ENCODE measurements at places on chromosomes 1 and 21. TPM values are rescaled to one million over a fixed set of nuclear protein-coding genes. Genes with fewer than 3 reads are reported as not detected.

GRCh38 chr1:160284782-160285344 lies at the start of gene PEX19:
Gene PEX19 (minus strand): TSS chr1:160285133. CDS start chr1:160285124, 9 bp downstream.
- peak; percentile 96 for DNase-seq
- H3K4me3 ChIP-seq = peak within 1 kb of the TSS; percentile 90
- no peaks in the 10 kb centered on the region for H3K27me3 ChIP-seq
- H3K27ac ChIP-seq = peak within 1 kb of the TSS; percentile 80

GRCh38 chr21:32328595-32328994 lies 29.9 kb downstream of the MRAP start:
- peaks cover 71% of the 10 kb centered on the region for H3K36me3 ChIP-seq
- no peaks in the 10 kb centered on the region for H3K4me1 ChIP-seq
- H3K27ac ChIP-seq = no peak overlapping the region
- no peak overlapping the region for H3K4me3 ChIP-seq
- H3K27me3 ChIP-seq = no peaks in the 10 kb centered on the region

DNA sequence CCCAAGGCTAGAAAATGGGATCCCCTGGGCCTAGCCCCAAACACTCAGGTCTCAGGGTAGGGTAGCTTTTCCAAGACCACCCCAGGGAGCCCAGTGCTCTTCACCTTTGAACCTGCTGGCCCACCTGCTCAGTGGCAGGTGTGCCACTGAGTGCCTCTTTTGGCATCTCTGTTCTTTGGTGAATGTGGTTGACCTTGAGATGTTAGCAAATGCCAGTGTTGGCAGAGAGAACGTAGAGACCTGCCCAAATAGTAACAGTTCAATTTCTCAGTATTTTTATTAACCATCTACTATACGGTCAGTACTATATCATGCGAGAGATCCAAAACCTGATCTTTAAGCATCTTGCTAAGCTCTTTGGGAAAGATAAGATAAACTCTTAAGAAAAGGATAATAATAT lies 128.2 kb downstream of the PEX14 start:
- H3K27ac ChIP-seq = no peak overlapping the region
- no peak overlapping the region for H3K4me3 ChIP-seq
- no peaks in the 10 kb centered on the region for H3K4me1 ChIP-seq
- H3K36me3 ChIP-seq = peaks cover 5% of the 10 kb centered on the region

DNA sequence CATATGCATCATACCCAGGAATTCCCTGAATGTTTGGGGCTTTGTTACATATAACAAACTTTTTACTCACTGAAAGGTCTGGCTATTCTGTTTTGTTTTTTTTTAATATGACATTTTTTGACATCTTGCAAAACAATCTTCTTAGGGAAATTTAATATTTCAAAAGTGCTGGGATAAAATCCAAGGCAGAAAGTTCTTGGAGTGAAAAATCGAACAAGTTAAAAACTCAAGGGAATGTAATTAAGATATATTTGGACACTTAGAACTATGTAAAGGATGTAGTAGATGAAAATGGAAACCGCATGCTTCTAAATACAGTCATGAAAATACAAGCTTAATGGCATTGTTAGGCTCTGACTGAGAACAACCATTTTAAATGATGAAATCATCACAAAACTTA lies 8.6 kb downstream of the CHODL start:
- no peak overlapping the region for H3K27ac ChIP-seq
- no peak for DNase-seq
- no peaks in the 10 kb centered on the region for H3K36me3 ChIP-seq
- H3K4me1 ChIP-seq = no peaks in the 10 kb centered on the region
- no peaks in the 10 kb centered on the region for H3K27me3 ChIP-seq

PLA2G2D gene
- not detected for total RNA-seq

GRCh38 chr1:101379950-101380349 lies 143.1 kb downstream of the S1PR1 start:
- H3K27me3 ChIP-seq = no peaks in the 10 kb centered on the region
- H3K27ac ChIP-seq = peak overlapping the region; percentile 27
- H3K4me3 ChIP-seq = no peak overlapping the region
- DNase-seq = no peak

COL16A1 gene
- 15.7 TPM for total RNA-seq

DNA sequence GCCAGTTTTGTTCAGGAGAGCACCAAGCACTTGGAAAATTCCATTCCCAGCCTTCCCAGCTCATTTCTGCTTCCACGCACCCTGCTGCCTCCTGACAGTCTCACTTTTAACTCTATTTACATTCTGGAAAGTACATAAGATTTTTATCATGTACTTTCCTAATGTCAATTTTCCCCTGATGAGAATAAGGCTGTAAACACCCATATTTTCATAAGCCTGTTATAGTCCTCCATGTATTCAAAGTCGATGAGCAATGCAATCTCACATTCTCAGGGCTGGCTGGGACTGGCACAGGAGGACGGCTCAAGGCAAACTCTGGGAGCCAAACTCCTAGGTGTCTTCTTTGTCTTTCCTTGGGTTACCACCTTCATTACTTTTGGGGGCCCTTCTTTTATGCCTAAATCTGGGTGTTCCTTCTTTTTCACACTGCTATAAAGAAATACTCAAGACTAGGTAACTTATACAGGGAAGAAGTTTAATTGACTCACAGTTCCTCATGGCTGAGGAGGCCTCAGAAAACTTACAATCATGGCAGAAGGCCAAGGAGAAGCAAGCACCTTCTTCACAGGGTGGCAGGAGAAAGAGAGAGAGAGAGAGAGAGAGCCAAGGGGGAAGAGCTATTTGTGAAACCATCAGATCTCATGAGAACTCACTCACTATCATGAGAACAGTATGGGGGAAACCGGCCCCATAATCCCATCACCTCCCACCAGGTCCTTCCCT lies 94.6 kb downstream of the IGSF21 start:
- DNase-seq = no peak
- peaks cover 41% of the 10 kb centered on the region for H3K4me1 ChIP-seq
- no peaks in the 10 kb centered on the region for H3K27me3 ChIP-seq
- no peak overlapping the region for H3K4me3 ChIP-seq
- H3K36me3 ChIP-seq = no peaks in the 10 kb centered on the region
- H3K27ac ChIP-seq = no peak overlapping the region

GRCh38 chr1:158809862-158810261 lies 21.3 kb upstream of the MNDA start:
- no peak overlapping the region for H3K27ac ChIP-seq
- H3K4me1 ChIP-seq = no peaks in the 10 kb centered on the region
- no peak overlapping the region for H3K4me3 ChIP-seq
- DNase-seq = no peak
- H3K36me3 ChIP-seq = no peaks in the 10 kb centered on the region
- no peaks in the 10 kb centered on the region for H3K27me3 ChIP-seq

DNA sequence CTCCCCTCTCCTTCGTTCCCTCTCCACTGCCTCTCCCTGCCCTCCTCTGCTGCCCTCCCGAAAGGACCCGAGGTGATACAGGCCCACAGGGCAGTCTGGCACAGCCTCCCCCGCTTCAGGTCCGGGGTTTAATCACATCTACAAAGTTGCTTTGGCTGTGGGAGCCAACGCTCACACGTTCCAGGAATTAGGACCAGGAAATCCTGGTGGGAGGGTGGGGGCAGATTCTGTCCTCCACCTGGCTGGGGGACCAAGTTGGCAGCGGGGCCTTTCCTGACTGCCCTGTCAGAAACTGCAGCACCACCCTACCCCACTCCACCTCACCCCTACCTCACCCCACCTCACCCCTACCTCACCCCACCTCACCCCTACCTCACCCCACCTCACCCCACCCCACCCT lies 95.1 kb downstream of the WDR4 start:
- no peak for DNase-seq
- H3K4me1 ChIP-seq = peaks cover 34% of the 10 kb centered on the region
- no peak overlapping the region for H3K27ac ChIP-seq

- no peaks in the 10 kb centered on the region for H3K27me3 ChIP-seq
- H3K27ac ChIP-seq = no peak overlapping the region
- DNase-seq = no peak
- no peaks in the 10 kb centered on the region for H3K36me3 ChIP-seq
These were observed 50.8 kb upstream of the TNFSF18 start for GRCh38 chr1:173101589-173101988.

PARP1 gene
- 877 TPM for total RNA-seq

GRCh38 chr1:245952383-245953026 lies 554.6 kb downstream of the SMYD3 start:
- no peak overlapping the region for H3K27ac ChIP-seq
- DNase-seq = no peak
- H3K36me3 ChIP-seq = no peaks in the 10 kb centered on the region
- H3K27me3 ChIP-seq = no peaks in the 10 kb centered on the region

- no peak overlapping the region for H3K27ac ChIP-seq
These were observed 36.1 kb downstream of the B3GALT5 start for GRCh38 chr21:39648879-39649278.

DNA sequence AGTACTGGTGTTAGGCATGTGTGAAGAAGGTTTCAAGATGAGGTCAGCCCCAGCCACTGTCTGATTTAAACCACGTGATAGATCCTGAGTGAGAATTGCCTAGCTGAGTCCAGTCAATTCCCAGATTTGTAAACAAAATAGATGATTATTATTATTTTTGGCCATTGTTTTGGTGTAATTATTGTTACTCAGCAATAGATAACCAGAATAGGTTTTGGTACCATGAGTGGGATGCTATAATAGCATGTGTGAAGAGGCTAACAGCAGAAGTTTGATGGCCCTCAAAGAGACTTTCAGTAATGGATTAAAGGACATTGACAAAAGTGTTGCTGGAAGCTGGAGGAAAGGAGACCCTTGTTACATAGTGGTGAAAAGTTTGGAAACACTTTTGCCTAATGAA lies 214.8 kb downstream of the BACH1 start:
- no peaks in the 10 kb centered on the region for H3K27me3 ChIP-seq
- no peak for DNase-seq
- H3K4me1 ChIP-seq = no peaks in the 10 kb centered on the region
- H3K36me3 ChIP-seq = no peaks in the 10 kb centered on the region

DNA sequence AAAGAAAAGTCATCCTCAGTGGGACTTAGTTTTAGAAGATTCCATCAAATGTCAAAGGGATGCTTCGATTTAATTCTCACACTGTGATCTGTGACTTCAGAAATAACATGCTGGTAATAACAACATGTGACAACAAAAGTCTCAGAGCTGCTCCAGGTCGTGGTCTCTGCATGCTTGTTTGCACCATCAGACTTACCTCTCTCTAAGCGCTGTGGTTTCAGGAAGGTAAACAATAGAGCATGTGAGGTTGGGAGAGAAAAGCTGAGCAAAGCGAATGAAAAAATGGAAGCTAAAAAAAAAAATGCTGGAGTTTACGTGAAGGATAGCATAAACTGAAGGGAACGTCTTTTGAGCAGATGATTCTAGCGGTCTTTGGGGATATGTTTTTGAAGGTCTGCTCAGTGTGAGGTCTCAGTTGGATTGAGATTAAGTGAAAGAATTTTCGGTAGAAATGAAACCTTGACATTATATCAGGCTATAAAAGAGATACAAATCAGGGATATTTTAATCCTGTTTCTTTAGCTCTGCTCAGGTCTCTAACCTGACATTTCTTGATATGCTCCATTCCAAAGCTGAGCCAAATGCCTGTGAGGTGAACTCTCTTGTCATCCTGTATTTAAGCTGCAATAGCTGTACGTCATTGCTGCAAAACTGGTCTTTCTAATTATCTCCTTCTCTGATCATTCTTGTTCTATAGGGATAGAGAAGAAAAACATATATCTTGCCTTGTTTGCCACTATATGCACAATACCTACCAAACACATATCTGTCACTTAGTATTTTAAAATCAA lies 86.5 kb downstream of the C1orf21 start:
- H3K4me1 ChIP-seq = peaks cover 10% of the 10 kb centered on the region
- H3K36me3 ChIP-seq = no peaks in the 10 kb centered on the region
- no peak overlapping the region for H3K27ac ChIP-seq
- H3K4me3 ChIP-seq = no peak overlapping the region
- H3K27me3 ChIP-seq = no peaks in the 10 kb centered on the region

SLC9C2 gene
- total RNA-seq = 1.1 TPM

CELA3A gene
- total RNA-seq = not detected

ZBTB40 gene
- 22.7 TPM for total RNA-seq

ALG6 gene
- 34.6 TPM for total RNA-seq

GRCh38 chr1:168845140-168845539 lies 116.1 kb upstream of the DPT start:
- H3K36me3 ChIP-seq = no peaks in the 10 kb centered on the region
- H3K4me1 ChIP-seq = peaks cover 13% of the 10 kb centered on the region
- no peak overlapping the region for H3K4me3 ChIP-seq
- H3K27me3 ChIP-seq = no peaks in the 10 kb centered on the region
- H3K27ac ChIP-seq = no peak overlapping the region

DNA sequence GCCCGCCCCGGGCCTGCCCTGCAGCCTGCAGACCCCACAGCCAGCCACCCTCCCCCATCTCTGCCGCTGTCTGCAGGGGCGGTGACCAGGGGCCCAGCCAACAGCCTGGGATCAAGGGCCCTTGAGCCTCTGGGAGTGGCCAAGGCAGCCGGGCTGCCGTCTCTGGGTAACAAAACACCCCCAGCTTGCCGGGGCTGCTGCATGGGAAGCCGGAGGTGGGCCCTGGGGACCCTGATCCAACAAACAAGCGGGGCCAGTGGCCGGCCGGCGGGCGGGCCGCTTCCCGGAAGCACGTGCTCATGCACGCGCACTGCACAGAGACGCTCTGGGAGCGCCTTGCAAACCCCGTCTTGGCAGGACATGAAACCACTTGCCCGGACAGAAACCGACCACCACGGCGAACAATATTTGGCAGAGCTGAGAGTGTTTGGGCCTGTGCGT lies 13.2 kb downstream of the MEGF6 start:
- no peak overlapping the region for H3K4me3 ChIP-seq
- H3K36me3 ChIP-seq = no peaks in the 10 kb centered on the region
- no peaks in the 10 kb centered on the region for H3K27me3 ChIP-seq
- H3K27ac ChIP-seq = no peak overlapping the region
- H3K4me1 ChIP-seq = peaks cover 20% of the 10 kb centered on the region

DNA sequence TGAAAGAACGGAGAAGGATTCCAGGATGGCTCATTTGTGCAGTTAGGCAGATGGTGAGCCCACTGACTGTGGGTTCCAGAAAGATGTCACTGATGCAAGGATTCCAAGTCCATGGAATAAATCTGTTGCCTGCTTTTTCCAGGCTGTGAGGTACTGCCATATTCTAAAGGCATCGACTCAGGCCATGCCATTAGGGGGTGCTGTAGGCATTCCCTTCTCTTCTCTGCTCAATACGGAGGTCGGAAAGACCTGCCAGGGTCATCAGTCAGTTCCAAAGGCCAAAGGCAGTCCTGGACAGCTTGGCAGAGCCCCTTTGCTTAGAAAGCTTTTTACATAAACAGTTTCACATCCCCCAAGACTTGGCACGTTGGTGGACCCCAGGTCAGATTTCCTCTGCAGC lies 31.7 kb upstream of the TMEM125 start:
- no peak overlapping the region for H3K27ac ChIP-seq
- no peaks in the 10 kb centered on the region for H3K36me3 ChIP-seq
- DNase-seq = peak; percentile 89

DNA sequence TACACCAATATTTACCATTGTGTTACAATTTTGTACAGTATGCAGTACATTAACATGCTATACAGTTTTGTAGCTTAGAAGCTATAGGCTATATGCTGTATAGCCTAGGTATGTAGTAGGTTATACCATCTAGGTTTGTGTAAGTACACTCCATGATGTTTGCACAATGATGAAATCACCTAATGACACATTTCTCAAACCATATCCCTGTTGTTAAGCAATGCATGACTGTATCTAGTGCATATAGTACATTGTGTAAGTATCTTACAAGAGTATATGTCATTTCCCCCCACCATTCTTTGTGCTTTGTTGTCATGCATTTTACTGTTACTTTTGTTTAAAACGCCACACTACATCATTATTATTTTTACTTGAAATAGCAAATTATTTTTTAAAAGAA lies 65.7 kb upstream of the RNF11 start:
- no peaks in the 10 kb centered on the region for H3K36me3 ChIP-seq
- H3K4me1 ChIP-seq = no peaks in the 10 kb centered on the region
- no peak overlapping the region for H3K27ac ChIP-seq
- H3K27me3 ChIP-seq = no peaks in the 10 kb centered on the region
- DNase-seq = no peak
